ENCODE measurements at places on chromosomes 5 and 9.
A peak's percentile ranks its signal among the peaks of the same experiment; 100 is the strongest.

GRCh38 chr5:74295141-74295540, 345.4 kb downstream of the ENC1 start:
- no peak for DNase-seq

DNA sequence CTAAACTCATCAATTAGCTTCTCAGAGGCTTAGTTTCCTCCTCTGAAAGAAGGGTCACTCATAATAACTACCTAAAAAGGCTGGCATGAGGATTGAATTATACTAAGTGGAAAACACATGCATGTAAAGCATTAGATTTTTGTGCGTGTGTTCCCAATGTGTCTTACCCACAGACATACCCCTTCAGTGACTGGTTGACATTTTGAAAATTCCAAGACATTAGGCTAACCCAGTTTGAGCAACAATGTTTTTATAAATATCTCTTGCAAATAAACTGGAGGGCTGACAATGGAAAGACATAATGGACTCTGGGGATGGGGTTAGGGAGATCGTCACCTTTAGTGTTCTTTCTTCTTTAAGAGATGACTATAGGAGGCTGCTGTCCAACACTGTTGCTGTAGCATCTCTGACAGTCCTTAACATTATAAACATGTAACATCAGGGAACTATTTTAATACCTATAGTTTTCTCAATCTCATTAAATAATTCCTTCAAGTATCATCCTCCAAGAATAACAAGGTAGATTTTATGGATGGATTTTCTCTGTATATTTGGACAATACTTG, 24.3 kb downstream of the HMHB1 start:
- no peak for DNase-seq

GRCh38 chr9:99030092-99030511, 74.8 kb upstream of the TGFBR1 start:
- DNase-seq = no peak

- DNase-seq = no peak
These were observed 13.4 kb downstream of the FAM240B start for GRCh38 chr9:38706493-38706892.

GRCh38 chr5:14136228-14136627, 6.9 kb upstream of the TRIO start:
- DNase-seq = no peak

DNA sequence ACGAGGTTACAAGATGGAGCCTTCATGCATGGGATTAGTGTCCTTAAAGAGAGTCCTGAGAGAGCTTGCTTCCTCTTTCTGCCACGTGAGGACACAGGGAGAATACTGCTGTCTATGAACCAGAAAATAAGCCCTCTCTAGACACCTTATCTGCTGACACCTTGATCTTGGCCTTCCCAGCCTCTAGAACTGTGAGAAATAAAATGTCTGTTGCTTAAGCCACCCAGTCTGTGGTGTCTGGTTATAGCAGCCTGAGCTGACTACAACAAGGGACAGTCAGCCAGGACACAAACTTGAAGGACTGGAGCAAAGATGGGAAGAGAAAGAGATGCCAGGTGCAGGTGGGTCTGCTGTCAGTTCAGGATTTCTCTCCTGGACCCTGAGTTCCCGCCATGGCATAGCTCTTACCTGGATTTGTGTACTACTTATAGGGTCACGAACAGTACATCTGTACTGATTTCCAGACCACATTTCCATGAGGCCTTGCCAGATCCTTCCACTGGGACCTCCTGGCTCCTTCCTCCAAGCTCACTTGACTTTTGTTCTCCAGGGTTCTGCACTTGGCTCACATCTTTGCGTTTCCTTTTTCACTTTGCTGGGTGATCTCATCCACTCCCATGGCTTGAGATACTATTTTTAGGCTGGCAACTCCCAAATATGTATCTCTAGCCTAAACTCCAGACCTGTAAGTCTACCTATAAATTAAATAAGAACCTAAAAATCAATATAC, 44.9 kb upstream of the LIFR start:
- DNase-seq = no peak

GRCh38 chr9:21974722-21975409, 19.3 kb downstream of the CDKN2A start:
- DNase-seq = no peak

DNA sequence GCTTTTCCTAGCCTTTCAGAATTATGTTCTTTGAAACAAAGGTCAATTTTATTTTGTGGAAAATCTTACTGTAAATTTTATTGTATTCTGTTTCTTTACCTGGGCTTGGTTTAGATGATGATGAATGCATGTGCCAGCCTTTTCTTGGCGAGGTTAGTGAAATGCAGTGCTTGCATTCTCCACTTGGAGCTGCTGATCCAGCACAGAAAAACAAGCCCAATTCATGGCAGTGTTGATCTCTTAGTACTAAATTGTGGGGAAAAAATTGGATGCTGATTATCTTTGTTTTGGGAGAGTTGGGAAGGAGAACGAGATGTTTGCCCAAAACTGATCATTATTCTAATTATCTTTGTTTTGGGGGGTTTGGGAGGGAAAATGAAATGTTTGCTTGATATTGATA, 3.7 kb downstream of the HABP4 start:
- DNase-seq = no peak

- no peak for DNase-seq
These were observed 16.4 kb downstream of the ZSWIM6 start for GRCh38 chr5:61348447-61348846.

- no peak for DNase-seq
These were observed 19.6 kb downstream of the ETF1 start for GRCh38 chr5:138523406-138523805.

GRCh38 chr5:103092676-103093075, 27.3 kb downstream of the GIN1 start:
- no peak for DNase-seq

DNA sequence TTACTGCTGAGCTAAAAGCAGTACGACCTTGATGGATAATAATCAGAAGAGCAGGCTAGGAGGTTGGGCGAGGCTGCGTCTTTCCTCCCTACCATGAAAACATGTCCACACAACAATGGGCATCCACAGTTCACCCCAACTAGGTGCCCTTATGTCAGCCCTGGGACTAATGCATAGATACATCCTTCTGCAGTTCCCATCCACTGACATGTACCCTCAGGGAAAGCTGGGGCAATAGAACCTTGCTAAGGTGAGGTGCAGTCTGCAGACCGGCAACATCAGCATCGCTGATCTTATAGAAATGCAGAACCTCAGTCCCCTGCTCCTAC, 697 bp upstream of the PRUNE2 start:
- DNase-seq = no peak

DNA sequence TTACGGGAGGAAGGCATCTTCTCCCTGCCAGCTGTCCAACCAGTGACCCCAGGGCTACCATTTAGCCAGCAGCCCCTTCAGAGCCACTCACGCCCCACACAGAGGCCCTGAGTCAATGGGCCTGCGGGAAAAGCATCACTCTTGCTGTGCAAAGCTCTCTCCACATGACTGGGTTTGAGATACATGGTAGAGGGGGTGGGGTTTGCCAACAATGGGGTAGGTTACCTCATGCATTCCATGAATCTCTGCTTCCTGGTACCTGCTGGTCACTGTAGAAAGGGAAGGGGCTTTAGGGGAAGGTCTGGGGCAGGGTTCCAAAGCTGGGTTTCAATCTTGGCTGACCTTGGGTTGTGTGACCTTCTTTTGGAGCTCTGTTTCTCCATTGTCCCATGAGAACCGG, 22.9 kb upstream of the TTLL11 start:
- DNase-seq = no peak

DNA sequence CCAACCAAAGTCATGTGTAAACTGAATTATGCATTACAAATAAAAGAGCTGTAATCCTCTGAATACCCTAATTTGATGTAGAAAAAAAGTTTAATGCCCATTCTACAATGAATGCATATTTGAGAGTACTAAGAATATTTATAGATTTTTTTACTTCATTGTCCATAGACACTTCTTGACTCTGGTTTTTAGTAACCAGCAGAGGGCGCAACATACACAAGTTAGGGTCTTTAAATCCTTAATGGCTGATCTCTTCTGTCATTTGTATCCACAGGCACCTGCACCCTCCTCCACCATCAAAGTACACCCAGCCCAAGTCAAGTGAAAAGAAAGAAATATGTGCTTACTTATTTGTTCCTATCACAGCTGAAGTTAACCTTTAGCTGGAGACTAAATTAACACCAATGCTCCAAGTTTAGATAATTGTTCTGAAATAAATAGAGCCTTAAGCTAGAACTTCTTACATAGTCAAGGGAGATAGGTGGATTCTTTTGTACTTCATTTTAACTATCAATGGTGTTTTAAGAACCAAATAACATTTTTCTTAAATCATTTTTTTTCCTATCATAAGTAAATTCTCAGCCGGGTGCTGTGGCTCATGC, 524.2 kb upstream of the DAB2 start:
- peak; percentile 58 for DNase-seq

DNA sequence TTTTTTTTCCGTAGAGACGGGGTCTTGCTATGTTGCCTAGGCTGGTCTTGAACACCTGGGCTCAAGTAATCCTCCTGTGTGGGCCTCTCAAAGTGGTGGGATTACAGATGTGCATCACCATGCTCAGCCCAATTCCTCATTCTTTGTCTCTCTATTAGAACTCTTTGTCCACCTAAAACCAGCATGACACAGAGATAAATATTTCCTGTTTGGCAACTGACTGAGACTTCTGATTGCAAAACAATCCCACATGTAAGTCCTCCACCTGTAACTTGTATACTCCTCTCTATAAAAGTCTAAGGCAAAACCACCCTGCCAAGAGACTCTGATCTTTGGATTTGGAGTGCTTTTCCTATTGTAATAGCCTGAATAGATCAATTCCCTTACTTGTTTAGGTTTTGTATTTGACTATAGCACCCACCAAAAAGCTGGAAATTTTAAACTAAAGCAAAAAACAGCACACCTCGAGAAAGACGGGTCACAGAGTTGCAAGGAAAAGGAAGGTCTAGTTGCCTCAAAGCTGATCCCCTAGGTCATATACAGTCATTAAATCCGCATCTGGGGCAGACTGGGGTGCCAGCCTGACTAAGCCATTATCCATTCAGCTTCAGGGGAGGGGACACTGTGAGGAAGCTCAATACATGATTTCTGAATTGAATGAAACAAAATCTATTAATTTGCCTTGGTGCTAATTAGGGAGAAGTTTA, 13.5 kb upstream of the KIF27 start:
- no peak for DNase-seq

GRCh38 chr9:95074632-95075031, 242.9 kb downstream of the FANCC start:
- DNase-seq = no peak

DNA sequence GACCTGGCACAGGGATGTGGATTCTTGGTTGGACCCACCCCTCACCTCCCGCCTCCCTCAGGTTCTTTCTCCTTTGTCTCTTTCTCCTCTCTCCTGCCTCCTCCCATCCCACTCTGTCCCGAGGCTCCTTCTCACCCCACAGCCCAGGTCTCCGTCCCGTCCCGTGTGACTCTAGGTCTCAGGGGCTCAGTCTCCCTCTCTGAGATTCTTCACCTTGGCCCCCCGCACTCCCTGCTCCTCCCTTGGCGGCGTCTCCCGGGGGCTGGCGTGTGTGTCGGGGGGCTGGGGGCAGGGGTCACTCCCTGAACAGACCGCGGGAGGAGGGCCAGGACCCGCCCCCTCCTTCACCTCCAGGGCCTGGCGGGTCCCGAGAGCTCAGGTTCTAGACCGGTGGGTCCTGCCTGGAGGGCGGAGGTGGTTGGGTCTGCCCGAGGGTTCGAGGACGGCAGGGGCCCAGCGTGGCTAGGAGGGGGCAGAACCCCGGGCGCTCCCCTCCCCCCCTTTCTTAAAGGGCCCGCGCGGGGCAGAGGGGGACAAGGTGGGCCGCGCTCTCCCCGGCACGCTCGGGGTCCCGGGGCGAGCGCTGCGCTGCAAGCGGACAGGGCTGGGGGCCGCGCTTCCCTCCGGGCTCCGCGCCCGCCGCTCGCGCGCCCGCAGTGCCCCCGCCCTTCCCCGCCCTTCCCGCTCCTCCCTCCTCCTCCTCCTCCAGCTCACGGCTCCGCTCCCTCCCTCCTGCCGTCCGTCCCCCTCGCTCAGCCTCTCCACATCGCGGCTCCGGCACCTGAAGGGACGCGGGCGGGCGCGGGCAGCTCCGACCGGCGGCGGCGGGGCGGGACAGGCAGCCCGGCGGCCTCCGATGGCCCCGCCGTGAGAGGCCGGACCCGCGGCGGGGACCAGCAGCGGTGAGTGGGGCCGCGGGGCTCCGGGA, at the start of gene PSD2:
PSD2 (plus strand) TSS at position 735 of the 928 bp plus-strand sequence. CDS start 13,633 bp downstream, outside the sequence.
- no peak for DNase-seq

DNA sequence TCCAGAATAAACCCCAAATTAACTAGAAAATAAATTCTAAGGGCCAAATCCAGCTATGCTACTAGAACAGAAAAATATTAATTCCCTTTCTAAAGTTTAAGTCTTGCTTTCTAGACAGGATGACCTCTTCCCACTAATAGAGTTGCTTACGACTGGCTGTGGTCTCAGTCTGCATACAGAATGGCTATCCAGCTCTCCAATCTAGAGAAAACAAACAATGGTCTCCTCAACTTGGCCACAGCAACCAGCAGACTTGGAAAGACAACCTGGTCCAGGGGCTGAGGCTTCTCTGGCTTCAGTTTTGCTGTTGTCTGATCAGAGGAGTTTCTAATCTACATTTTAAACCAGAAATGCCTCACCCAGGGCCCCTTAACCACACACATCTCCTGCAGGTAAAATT, 28.9 kb downstream of the RASEF start:
- DNase-seq = no peak

GRCh38 chr9:137488327-137488653, 29.2 kb upstream of the NSMF start:
- no peak for DNase-seq

GRCh38 chr9:3014178-3014577, 170.3 kb upstream of the PUM3 start:
- DNase-seq = no peak

GRCh38 chr5:151685749-151686673, 704 bp downstream of the SPARC start:
- no peak for DNase-seq

GRCh38 chr5:61245936-61246335, 83.7 kb upstream of the SMIM15 start:
- DNase-seq = no peak

GRCh38 chr5:32222723-32223470, 48.8 kb upstream of the GOLPH3 start:
- DNase-seq = no peak

DNA sequence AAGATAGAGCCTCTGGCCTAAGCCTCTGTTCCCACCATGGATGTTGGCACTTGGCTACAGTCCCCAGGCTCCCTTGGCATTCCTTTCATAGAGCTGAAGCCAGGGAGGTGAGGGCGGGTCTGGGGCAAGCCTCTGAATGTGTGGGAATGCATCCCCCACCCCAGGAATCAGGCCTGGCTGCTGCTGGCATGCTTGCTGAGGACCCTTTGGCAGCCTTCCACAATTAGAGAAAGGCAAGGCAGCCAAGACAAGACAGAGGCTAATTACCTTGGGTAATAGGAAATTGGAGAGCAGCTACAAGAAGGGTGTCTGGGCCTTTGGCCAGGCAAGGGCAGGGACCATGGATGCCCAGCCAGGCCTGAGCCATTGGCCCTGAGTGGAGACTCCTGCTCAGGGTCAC, 204.4 kb upstream of the TRIM32 start:
- no peak for DNase-seq

GRCh38 chr5:54516051-54516655, 1.4 kb upstream of the SNX18 start:
- DNase-seq = no peak
